ENCODE measurements at places on chromosomes 7 and 10.
A peak's percentile ranks its signal among the peaks of the same experiment; 100 is the strongest.

DNA sequence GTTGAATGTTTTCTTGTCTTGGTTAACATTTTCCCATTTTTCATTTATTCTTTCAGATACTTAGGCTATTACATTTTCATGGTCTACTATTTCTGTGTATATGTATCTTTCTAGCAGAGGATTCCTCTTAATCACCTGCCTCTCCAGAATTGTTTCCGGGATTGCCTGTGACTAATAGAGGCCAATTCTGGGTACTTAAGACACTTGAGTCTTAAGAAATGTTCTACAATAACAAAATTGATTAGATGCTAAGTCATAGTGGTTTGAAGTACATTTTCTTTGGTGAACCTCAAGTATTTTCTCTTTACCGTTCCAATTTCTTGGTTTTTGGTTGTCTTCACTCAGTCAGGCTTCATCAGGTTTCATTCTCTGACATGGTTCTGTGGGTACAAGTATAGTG is 26.4 kb downstream of the BBS9 start:
- DNase-seq, result no peak

DNA sequence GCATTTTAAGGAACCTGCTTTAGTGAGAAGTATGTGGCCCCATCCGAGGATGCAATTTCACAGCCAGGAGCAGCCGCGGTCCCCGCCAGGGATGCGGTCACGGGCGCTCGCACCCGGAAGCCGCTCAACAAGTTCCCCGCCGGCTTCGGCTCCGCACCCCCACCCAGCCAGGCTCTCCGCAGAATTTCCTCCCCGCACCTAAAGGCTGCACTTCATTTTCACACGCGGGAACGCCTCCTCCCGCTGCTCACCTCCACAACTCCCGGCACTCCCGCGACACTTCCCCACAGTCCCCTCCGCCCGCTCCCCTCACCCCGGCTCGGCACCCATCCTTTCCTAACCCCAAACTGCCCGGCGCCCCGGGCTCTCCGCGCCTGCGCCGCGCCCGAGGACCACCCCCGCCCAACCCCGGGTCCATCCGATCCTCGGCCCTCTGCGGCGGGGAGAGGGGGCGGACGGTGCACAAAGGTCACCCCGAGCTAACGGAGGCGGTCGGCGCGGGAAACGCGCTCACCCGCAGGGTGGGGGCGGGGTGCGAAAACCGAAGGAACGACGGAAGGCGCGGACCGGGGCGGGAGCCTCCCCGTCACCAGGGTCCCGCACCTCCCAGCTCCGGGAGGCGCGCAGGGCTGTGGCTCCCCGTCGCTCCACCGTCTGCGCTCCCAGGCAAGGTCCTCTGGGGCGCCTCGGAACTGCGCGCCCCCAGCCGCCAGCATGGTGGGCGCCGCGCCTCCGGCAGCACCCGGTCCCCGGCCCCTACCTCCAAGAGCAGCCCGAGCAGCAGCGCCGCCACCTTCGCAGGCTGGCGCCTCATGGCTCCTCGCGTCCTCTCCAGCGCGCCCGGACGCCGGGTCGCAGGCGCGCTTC is 558 bp downstream of the VOPP1 start:
- DNase-seq, result peak; percentile 74

DNA sequence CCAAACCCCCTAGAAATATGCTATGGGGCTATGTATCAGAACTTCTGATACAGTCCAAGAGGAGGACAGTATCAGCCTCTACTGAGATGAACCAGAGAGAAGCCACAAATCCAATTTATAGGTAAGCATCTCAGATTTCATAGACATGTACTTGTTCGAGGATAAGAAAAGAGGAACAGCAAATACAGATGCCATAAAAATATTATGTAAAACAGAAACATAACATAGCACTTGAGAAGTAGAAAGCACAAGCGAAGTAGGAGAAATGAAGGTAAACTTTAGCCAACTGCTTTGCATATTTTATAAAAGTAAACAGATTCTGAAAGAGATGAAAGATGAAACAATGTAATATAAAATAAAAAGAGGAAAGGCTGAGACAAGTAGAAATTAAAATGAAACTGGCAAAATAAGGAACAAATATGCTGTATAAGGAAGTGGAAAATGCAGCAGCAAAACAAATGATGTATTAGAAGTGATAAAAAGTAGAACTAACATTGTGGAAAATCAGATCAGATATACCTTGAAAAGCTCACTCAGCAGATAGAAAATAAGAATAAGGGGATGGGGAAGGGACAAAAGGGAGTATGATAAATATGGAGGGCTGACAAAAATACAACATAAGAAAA is 135.1 kb downstream of the SKAP2 start:
- no peak for DNase-seq

DNA sequence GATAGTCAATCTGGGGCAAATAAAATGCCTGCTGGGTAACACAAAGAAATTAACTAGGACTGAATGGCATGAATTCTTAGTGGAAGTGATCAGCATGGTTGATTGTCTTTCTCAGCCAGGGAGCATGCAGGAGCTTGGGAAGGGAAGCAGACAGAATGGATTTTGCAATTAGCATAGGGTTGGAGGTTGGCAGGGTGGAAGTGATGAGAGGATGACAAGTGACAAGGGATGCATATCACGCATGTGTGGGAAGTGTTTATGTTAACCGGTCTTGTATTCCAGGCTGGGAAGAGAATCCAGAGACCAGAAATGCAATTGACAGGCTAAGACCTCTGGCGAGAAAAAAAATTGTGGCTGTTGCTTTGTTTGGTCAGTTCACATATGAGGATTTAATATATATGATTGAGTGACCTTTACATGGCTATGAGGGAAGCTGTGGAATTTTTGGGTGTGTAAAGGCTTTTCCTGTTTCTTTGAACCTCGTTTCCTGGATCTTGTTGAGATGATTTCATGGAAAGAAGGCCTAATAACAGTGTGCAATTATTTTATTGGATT is 8.3 kb downstream of the MDFIC start:
- DNase-seq, result no peak

DNA sequence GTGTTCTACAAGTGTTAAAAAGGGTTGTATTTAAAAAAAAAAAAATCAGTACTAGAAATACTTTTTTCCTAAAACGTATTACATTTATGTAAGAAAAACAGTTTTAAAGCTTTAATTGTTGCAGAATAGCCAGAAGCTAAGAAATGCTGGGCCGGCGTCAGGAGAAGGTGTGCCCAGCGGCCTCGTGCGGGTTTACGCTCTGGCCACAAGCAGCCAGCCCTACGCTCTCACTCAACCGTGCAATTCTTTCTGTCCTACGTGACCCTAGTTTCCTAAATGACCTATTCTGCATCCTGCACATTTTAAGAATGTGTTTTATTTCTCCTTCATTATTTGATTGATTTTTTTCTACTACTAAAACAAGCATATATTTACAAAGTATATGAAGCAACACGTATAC is 279.7 kb upstream of the KLF14 start:
- DNase-seq, result no peak

DNA sequence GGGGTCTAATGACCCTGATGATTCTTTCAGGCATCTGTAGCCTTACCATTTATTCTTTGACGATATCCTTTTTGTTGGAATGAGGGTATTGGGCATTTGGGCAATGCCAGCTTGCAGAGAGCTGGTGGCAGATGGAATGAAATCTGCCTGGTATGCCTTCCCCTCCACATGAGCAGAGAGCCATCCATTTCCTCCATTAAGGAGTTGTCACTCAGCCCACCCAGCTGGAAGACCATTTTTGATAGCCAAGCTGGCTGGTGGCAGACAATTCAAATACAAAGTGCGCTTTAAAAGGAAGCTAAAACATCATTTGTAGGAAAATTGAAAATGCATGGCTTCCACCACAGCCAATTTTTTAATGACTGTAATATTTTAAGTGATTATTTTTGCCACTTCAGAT is 240.1 kb upstream of the SLC26A5 start:
- no peak for DNase-seq

DNA sequence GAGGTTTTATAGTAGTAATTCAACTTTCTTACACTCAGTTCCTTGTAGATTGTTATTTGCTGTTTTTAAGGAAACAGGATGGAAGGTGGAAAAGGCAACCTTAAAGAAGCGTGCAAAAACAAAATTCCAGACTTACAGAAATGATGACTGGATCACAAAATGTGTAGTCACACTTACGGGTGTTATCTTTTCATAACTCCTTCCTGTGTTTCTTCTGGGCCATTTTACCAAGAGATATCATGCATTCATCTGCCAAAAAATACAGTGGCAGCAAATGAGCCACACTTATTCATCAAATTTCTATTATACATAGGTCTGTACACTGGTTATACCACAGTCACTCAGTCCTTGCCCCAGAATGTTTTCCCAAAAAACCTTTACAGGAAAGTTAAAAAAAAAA is 94.3 kb upstream of the IL6 start:
- no peak for DNase-seq

GRCh38 chr7:20444030-20444800 is 113.5 kb downstream of the ITGB8 start:
- no peak for DNase-seq

DNA sequence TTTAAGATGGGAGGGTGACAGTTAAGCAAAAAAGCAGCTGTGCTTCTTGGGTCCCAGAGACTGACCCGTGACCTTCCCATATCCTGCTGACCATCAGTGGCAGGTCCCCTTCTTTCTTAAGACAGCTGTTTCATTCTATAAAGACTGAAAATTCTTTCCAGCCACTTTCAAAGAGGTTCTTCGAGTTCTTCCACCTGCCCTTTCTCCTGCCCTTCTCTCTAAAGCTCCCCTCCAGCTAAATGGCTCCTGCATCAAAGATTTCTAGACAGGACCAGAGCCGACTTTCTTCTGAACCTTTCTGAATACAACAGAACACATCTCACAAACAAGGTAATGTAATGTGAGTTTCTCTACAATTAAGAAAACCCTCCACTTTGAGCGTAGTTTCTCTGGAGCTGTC is 180.8 kb downstream of the SFMBT2 start:
- no peak for DNase-seq

DNA sequence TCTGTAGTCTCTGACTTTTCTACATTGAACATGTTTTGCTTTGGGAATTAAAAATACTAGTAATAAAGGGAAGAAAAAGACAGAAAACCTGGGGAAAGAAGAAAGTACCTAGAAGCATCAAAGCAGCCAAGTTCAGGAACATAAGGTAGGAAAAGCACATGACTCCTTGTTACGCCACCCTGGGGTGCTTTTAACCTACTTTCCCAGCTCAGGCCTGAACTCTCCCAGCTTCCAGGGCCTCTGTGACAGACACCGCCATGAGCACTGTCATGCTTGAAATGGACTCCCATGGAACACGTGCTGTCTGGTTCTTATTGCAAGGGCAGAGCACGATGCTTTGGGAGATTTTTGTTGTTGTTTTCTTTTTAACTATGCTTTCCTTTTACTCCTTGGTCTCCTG is 11.4 kb downstream of the ACTR1A start:
- DNase-seq, result no peak

DNA sequence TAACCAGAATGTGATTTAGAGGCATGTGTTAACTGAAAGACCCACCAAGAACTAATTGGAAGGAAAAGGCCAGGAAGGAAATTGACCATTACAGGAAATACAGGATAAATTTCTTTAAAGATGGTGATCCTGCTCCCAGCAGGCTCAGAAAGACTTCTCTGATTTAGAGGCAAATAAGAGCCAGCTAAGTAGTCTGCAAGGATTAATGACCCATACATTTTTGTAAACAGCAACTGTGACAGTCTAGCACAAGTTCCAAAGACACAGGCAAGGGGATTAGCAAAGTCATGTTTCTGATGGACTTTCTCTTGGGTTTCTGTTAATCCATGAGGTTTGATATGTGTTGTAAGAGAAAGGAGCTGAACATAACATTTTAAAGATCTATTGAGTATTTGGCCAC is 425.0 kb downstream of the HTR7 start:
- DNase-seq, result no peak

DNA sequence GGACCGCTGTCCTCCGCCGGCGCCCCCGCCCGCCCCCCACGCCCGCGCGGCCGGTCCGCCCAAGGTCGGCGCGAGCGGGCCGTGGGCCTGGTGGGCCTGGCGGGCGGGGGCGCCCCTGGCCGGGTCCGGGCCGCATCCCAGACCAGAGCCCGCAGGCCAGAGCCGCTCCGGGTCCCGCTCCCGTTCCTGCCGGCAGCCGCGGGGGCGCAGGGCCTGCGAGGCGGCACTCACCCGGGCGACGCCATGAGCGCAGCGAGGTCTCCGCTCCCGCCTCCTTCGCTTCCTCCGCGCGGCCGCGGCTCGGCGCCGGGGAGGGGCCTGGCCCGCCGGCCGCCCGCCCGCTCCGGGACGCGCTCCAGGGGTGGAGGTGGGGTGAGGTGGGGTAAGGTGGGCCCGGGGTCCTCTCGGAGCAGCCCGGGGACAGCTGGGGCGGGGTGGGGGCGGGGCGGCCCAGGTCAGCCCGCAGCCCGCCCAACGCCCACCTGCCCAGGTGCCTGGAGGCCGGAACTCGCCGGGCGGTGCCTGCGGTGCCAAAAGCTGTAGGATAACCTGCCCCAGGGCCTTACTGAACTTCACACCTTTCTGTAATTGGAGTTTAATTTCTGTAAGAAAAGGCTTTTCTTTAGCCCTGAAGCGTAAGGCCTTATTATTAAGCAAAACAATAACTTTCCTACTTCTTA is at the start of gene URGCP:
TSS of gene URGCP (minus strand) at position 266 of the 680 bp plus-strand sequence. CDS start at position 245, 21 bp downstream.
- peak; percentile 76 for DNase-seq

GRCh38 chr10:91344117-91344856 is 65.9 kb upstream of the HECTD2 start:
- DNase-seq, result no peak

- DNase-seq, result no peak
These were observed 85.1 kb upstream of the GTF2I start for GRCh38 chr7:74572301-74572979.

- DNase-seq, result no peak
These were observed 53.5 kb upstream of the FRMD4A start for GRCh38 chr10:14384116-14384730.

GRCh38 chr7:140315498-140316164 is 82.7 kb downstream of the SLC37A3 start:
- no peak for DNase-seq

- DNase-seq, result no peak
These were observed 93.1 kb downstream of the JCAD start for GRCh38 chr10:29966269-29966668.

GRCh38 chr10:11866199-11866925 is 43.2 kb downstream of the PROSER2 start:
- no peak for DNase-seq

GRCh38 chr10:128017822-128018221 is 108.4 kb downstream of the MKI67 start:
- DNase-seq, result peak; percentile 54

GRCh38 chr10:22435650-22436049 is 90.4 kb downstream of the SPAG6 start:
- no peak for DNase-seq
